ENCODE measurements at places on chromosomes 2 and 18.

DNA sequence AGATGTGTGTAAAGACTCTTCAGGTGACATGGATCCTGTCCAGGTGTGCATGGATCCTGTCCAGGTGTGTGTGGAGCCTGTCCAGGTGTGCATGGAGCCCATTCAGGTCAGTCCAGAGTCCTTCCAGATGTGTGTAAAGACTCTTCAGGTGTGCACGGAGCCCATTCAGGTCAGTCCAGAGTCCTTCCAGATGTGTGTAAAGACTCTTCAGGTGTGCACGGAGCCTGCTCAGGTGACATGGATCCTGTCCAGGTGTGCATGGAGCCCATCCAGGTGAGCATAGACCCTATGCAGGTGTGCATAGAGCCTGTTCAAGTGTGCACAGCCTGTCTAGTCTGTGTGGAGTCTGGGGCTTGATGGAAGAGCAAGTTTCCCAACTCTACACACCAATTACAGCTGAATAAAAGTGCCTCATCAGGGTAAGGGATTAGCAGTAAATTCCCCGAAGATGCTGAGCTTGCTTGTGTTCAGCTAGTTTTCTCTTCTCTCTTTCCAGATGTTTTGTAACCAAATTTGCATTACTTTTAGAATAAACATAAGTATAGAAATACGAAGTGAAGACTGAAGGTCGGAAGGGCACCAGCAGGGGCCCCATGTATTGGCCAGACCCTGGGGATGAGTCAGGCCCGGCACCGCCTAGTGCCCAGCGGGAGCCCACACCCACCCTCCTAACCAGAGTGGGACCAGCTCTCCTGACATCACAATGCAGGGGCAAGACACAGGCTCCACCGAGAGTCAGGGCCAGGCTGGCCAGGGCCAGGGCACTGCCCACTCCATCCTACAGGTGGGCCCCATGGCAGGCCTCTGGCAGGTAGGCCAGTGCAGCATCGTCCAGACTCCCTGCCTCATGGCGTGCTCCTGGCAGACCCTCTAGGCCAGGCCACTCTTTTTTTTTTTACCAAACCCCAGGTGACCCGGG lies 38.6 kb upstream of the GPC1 start:
- DNase-seq = no peak

DNA sequence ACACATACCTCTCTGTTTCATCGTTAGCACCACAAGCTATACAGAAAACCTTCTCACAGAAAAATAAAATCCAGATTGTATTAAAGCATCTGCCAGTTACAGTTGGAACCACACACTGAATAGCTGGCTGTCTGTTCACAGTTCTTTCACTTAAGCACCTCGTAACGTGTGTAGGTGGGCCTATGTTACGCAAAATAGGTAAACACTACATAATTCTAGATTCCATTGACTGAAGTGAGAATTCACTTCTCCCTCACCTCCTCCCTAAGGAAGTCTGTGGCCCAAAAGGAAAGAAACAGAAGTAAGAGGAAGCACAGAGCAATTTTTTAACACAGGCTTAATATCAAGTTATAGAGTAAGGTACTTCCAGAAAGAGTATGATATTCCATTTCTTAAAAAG lies 24.9 kb downstream of the PELI1 start:
- no peak for DNase-seq

DNA sequence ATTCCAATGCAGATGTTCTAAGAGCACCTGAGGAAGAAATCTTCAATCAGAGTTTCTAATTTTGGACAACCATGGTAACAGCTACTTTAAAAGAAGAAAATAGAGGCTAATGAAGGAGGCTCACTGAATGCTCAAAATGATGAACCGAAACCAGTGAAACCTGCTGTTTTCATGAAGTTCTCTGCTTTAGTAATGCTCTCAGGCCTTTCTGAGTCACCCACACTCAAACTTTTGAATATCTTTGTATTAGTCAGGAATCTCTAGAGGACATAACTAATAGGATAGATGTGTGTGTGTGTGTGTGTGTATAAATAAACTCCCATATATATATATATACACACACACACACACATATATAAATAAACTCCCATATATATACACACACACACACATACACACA lies 76.9 kb upstream of the RIT2 start:
- no peak for DNase-seq

DNA sequence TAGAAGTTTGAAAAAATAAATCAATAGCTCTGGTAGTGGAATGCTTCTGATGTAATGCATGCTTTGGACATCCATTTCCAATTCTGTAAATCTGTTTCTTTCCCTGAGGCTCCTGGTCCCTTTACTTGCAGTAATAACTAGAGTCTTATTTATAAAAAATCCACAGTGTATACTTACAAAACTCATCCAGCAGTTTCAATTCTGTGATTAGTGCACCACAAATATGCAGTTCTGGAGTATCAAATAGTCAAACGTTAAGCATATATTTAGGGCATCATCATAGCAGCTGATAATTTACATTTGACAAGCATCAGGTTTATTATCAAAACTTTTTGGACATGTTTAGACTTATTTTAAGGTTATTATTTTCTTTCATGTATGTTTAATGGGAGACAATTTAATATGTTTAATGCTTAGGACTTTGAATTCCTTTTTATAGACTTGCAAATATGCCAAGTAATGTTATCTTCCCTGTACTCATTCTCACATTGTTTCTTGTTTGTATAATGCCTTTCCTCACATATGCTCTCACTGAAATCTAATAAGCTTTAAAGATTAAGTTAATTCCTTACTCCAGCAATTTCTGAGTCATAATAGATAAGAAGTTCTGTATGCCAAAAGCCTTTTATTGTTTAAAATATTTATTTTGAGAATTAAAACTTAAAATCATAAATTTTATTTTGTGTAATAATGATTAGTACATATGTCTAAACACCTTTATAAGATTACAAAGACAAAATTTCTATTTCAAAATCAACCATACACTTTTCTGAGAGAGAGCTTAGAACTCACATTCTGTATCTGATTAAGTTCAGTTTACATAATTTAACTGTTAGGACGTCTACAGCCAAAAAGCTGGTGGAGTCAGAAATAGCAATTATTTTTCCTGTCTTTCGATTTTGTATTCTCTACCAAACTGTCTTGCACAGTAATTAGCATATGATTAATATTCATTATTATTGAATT lies 341.5 kb upstream of the TMEFF2 start:
- no peak for DNase-seq

GRCh38 chr2:161119483-161119882 lies 40.7 kb upstream of the TANK start:
- DNase-seq = no peak

DNA sequence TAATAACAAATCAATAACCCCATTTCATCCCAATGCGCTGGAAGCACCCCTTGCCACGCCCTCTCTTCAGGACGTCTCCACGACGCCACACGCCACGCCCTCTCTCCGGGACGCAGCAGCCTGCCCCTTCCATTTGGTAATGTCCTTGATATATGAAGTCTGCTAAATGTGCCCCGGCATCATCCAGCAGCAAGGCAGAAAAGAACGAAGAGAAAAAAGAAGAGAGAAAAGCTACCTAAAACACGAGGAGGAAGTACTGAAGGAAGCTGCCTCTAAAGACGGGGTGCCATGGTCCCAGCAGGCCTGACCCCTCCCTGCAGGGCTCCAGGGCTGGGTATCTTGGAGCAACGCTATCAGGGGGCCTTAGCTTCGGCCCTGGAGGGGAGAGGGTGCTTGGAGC lies 41.8 kb downstream of the CNGA3 start:
- no peak for DNase-seq

GRCh38 chr2:226832061-226832460 lies 3.8 kb upstream of the RHBDD1 start:
- no peak for DNase-seq

Data from NCI-H1105 (cell line).